ENCODE measurements at places on chromosomes 3 and 15.

DNA sequence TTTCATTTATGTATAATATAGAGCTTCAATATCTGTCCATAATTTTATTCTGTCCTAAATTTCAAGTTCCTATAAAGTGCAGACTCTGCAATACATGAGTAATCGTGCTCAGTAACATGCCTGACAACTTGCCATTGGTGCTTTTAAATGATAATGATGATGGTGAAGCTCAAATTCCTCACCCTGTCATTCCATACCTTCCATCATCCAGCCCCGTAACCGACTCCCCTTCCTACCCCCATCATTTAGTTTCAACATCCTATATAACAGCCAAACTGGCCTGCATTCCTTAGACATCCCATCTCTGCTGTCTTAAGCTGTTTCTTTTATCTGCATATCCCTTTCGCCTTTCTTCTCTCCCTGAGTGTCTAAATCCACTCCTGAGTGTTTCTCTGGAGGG, 67.2 kb upstream of the DLG1 start:
- DNase-seq = no peak

DNA sequence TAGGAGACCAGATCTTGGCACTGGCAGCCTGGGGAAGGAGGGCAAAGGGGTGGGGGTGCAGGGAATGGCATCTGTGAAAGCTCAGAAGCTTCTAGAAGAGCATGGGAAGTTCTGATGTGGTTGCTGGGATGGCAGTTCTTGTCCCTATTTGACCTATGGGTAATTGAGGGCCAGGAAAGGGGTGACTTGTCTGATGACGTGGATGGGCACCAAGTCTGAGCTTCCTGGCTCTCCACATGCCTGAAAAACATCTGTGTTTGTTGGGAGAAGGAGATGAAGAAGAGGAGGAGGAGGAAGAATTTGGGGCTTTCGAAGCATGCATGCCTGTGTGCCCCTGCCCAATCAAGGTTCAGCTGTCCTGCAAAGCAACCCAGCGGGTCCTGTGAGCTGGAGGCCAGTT, 158.8 kb downstream of the SMAD6 start:
- DNase-seq = no peak

DNA sequence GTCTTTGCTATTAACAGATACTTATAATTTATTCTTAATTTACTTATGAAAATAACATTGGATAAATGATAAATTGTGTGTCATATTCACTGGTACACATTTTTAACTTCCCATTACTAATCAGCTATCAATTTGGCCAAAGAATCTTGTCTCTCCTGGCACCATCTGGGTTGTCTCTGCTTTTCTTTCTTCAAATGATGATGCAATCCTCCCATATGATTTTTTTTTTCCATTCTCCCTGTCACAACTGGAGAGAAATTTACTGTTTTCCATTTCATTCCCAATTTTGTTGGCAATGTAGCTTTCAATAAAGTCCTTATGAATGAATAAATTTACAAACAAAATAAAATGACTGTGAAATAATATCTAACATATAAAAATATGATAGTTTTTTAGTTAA, 743.7 kb upstream of the EPHA6 start:
- no peak for DNase-seq

DNA sequence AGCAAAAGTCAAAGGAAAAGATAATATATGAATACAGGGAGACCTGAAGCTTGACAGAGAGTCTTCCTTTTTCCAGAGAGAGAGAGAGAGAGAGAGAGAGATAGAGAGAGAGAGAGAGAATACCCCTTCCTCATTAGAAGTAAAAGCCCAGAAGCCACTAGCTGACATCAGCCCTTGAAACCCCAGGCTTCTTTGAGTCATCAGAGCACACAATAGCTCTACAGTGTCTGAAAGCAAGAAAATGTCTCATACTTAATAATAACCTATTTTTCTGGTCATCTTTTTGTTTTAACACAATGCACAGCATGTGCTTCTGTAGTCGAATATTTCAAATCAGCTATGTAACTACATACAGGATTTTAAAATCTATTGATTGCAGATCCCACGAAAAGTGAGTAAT, 109.2 kb upstream of the NANOGP8 start:
- DNase-seq = no peak

GRCh38 chr3:72271923-72272322, 487.0 kb upstream of the PROK2 start:
- no peak for DNase-seq

DNA sequence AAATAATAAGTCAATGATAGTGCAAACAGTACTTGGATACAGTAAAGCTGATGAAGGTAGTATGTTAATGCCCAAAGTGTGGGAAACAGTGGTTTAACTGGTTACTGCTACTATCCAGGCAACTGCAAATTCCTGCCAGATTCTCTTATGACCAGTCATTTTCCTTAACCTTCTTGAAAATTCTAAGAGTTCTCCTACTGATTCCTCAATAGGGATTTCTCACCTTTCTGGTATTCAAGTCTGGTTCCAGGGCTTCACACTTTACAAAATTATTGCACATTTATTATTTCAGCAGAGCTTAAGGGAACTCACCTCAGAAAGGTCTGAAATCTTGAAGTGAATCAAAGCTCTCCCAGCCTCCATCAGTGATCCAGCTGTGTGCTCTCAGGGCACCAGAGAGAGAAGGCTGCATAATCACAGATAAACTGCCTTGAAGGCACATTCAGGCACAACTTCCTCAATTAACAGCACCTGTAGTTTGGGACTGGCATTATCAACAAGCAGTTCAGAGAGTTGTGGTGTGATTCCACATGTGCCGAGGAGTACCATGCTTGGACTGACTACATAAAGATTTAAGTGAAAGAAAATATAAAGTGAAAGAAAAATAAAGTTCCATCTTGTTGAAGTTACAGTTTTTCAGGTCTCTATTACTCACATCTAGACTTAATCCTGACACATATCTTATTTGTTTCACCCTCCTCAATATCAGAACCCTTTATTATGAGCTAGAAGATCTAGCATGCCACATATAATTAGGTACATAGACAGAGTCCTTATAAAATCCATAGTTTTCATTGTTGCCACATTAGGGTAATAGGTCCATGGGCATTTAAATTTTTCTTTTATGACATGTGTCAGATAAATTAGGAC, 59.5 kb upstream of the TIPARP start:
- no peak for DNase-seq

DNA sequence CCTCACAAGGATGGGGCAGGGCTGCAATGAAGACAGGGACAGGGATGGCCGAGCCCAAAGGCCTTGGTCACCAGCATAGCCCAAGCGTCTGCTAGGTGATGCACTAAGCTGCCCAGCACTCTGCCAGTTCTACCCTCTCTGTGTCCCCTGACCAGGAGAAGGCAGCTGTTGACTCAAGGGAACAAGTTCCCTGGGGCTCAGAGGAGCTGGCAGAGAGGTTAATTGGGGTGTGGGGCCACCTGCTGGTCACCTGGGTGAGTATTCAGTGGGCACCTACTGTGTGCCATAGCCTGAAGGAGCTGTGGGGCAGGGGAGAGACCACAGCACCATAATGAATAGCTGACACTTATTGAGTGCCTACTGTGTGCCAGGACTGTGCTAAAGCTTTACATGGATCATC, 22.0 kb upstream of the DOCK3 start:
- DNase-seq = no peak

GRCh38 chr3:40437889-40438288, 19.2 kb upstream of the RPL14 start:
- DNase-seq = no peak

GRCh38 chr3:19190602-19191001, 42.3 kb downstream of the KCNH8 start:
- DNase-seq = no peak

- no peak for DNase-seq
These were observed 115.2 kb downstream of the PEX5L start for GRCh38 chr3:179921500-179921899.

DNA sequence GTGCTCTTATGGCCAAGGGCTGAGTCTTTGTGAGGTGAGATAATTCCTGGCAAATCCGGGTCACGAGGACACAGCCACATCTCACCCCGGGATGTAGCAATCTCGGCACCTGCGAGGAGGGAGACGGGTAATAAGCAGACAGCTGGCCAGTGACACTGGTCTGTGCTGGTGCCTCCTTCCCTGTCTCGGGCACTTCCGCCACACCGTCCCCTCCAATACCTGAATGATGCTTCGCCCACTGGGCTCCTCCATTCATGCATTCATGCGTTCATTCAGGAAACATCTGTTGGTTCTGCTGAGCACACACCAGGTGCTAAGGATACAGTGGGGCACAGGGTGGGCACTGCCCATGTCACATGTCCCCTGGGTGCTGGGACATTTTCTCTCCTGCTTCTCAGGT, 60.1 kb downstream of the ATP10A start:
- no peak for DNase-seq

DNA sequence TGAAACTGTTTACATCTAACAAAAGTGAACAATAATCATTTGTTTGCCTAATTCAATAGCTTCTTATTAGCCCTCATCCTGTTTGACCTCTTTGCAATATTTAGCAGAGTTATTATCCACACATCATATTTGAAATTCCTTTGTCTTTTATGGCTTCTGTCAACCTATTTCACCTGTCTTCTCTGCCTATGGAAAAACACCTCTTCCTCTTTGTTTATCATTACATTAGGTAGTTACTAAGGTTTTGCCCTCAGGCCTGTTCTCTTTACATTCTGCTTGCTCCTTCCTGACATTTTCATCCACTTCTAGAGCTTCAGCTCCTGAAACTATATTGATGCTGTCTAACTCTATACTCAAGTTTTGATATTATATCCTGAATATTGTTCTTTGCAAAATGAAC, 183.0 kb downstream of the SUCNR1 start:
- DNase-seq = no peak

- no peak for DNase-seq
These were observed 1.0 kb downstream of the LYSMD4 start for GRCh38 chr15:99732124-99732750.

DNA sequence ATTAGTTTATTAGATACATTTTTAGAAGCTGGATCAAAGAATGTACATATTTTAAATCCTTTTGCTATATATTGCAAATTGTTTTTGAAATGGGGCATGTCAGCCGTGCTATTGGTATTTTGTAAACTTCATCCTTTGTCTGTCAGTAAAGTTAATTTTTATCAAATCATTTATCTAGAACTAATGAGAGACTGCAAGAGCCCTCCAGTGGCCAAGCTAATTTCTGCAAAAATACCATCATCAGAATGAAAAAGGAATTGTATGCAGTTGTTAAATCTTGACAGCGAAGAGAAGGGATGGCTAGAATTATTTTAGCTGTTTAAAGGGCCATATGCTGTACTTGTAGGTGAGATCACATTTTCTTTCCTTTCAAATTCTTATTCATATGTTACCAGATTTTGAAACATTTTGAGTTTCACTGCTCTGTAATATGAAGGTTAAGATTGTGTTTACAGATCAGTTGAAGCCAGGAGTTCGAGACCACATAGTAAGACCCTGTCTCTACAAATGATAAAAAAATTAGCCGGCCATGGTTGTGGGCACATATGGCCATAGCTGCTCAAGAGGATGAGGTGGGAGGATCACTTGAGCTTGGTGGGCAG, 8.1 kb upstream of the CLDN11 start:
- DNase-seq = no peak

DNA sequence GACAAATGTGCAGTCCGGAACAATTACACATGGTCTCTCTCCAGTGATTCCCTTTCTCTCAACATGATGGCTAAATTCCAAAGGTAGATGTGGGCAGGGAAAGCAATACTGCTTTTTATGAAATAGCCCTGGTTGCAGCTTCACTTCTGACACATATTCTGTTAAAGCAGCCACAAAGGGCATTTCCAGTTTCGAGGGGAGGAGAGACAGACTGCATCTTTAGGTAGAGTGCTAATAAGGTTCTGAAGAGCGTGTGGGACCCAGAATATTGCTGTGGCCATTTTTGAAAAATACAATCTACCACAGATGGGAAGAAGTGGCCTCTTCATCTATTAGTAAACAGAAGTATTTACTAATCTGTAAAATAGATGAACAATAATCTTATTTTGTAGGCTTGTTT, 139.3 kb upstream of the PEX5L start:
- DNase-seq = no peak

- DNase-seq = no peak
These were observed 805.9 kb downstream of the AGBL1 start for GRCh38 chr15:86885616-86886015.

GRCh38 chr3:1010228-1010627, 82.6 kb upstream of the CNTN6 start:
- no peak for DNase-seq

DNA sequence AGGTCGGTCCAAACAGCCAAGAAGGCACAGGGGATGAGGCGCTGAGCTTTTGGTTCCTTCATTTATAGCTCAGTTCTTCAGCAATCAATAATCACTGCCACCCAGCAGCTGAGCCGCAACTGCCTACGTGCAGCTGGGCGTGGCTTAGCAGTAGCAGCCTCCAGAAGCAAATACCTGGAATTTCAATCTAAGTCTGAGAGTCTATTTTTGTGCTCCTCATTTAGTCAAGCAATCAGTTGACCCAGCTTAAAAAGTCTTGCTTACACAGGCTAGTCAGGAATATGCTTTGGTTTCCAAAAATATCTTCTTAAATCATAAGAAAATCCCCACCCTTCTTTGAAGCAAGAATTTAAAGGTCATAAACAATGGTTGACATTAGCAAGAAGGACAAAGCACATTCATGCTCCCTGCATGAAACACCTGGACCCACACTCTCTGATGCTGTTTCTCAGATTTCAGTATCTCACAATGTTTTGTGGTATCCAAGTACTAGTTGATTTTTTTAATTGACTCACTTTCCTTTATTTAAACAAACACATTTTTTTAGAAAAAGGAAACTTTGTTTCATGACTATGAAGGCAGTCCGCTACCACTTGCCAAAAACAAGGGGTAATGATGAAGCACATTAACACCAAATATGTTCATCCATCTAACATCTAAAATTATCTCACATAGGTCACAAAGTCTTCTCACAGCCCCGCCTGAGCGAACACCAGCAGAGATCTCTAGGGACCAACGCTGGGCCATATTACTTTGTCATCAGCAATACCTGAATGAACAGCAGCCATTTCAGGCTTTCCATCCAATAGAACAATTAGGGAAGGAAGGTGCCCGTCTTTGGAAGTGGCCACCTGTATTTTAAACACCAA, 106.1 kb downstream of the OXNAD1 start:
- no peak for DNase-seq

DNA sequence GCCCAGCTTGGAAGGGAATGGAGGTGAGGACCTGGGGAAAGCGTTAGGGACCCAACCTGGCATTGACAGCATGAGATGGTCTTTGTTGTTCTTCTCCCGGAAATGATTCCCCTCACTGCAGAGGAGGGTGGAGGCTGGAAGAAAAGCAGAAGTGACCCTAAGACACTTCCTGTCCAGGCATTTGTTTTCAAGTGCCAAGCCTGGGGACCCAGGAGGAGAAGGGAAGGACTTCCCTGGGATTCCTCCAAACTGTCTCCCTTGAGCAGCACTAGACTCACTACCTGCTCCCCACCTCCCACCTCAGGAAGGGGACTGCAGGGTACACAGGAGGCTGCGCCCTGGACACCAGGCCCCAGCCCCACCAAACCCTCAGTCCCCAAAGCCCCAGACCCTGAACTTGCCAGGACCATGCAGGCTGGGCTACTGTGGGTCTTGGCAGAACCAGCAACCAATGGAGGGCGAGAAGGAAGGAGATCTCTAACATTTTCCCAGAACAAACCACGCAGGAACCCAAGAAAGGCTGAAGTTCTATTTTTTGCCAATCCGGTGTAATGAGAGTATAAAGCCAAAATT, 9.8 kb upstream of the VIPR1 start:
- no peak for DNase-seq

GRCh38 chr3:45241206-45241605, 15.1 kb upstream of the TMEM158 start:
- no peak for DNase-seq

Data from stimulated activated CD8-positive, alpha-beta memory T cell treated with anti-CD3 and anti-CD28 coated beads, Interleukin-15, amount 100 ng/mL, for 48 hours (primary cell).